ENCODE measurements at places on chromosomes 12 and 14. TPM values are rescaled to one million over a fixed set of nuclear protein-coding genes. Genes with fewer than 3 reads are reported as not detected.

The CCDC197 gene
- not detected for total RNA-seq

The GZMB gene
- not detected for total RNA-seq

The FOXN3 gene
- 14.5 TPM for total RNA-seq

The SMIM41 gene
- not detected for total RNA-seq

The FAM181A gene
- not detected for total RNA-seq

The RFX4 gene
- total RNA-seq = not detected

The CCDC60 gene
- not detected for total RNA-seq

The TOGARAM1 gene
- total RNA-seq = 7.4 TPM

The SSPN gene
- 0.51 TPM for total RNA-seq

The IL31 gene
- not detected for total RNA-seq

The LRCOL1 gene
- total RNA-seq = not detected

The PLEKHG7 gene
- total RNA-seq = not detected

The RPL6 gene
- total RNA-seq = 1,897 TPM

The KRT7 gene
- total RNA-seq = 512 TPM

The FAM186B gene
- 0.32 TPM for total RNA-seq

The TSHR gene
- not detected for total RNA-seq
